ENCODE measurements at places on chromosomes 2 and 18. TPM values are rescaled to one million over a fixed set of nuclear protein-coding genes. Genes with fewer than 3 reads are reported as not detected.

- DNase-seq, result peak; percentile 57
Measured at GRCh38 chr2:135701442-135701841, 40.2 kb upstream of the UBXN4 start.

DNA sequence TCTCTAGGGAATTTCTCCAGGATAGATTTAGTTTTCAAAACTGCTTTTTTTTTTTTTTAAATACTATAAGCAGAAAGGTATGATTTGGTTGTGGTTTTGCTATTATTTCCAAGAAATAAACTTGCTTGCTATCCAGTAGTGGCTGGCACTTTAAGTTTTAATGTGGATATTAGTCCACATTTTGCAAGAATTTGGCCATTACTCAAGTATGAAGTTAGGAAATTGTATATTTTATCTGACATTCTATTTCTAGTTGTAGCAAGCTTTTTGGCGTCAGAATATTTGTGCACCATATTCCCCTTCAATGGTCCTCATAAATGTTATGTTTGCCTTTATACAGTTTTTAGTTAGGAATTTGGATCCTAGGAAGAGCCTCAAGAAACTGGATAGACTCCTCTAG, 226.3 kb downstream of the ZNF521 start:
- no peak for DNase-seq

DNA sequence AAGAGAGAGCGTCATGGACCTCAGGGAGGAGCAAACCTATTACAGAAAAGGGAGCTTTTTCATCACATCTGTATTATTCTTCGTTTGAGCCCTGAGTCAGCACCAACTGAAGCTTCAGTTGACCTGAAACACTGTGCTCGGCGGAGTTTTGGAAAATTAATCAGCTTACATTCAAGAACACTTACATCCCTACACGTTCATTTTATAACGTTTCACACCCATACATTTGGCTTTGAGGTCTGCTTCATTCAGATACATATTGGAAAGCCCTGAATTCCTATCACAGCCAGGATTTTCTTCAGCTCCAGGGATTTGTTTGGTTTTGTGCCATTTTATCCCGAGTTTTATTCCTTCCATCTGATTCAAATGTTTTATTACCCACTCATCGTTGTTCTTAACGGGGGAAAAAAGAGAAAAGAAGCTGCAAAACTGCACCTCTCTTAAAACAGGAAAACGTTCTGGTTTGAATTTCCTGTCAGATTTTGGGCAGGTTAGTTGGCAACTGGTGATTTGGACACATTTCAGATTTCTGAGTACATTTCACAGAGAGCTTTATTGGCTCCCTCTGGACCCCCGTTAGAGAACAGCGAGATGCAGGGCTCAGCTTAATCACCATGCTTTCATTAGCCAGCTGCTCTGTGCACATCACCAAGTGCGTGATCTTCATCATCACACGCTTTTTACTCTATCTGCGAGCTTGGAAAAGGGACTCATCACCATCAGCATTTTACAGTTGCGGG, 88.8 kb downstream of the CDC42EP3 start:
- DNase-seq, result no peak

- DNase-seq, result no peak
Measured at GRCh38 chr18:58894930-58895329, 30.3 kb downstream of the ZNF532 start.

GRCh38 chr2:151260573-151261230, 961 bp downstream of the RBM43 start:
- no peak for DNase-seq

DNA sequence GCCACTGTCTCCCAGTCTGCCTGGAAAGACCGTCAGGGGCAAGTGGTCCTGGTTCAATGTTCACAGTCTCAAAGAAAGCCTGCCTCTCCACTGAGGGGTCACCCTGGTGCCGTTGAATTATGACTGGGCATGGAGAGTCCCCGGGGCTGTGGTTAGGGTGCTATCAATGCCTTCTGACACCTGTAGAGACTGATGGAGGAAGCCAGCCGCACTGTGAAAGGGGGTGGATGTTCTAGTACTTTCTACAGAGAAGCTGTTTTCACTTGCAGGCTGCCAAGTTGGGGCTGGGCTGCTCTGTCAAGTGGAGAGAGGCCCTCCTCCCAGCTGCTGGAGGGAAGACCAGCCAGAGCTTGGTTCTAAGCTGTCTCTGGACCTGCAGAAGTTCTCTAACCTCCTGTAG, 80.5 kb downstream of the BCL2L11 start:
- no peak for DNase-seq

- DNase-seq, result no peak
Measured at GRCh38 chr2:197298609-197299008, 12.0 kb downstream of the ANKRD44 start.

DNA sequence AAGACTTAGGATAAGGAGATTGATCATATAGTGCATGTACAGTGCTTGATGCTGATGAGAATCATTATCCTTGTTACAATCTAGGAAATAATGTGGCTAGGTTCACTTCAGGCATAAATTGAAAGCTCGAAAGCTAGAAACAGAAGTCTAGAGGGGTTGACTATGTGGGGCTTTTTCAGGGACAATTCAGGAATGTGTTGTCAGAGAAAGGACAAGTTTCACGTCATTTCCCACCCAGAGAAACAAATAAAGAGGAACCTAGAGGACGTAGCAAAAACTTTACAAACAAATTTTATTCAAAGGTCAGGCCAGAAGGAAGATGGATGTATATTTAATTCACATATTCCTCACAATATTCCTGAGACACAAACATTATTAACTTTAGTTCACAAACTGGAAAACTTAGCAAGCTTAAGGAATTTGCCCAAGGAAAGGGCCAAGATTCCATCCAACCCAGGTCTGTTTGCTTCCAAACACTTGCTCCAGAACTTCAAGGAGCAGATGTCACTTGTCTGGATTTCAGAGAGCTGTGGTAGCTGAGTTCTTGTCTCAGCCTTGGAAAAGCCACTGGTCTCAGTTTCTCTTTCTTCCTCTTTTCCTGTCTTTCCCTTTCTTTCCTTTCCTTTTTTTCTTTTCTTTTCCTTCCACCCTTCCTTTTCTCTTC, 7.4 kb downstream of the CYRIA start:
- no peak for DNase-seq

- DNase-seq, result peak; percentile 95
Measured at GRCh38 chr2:69082430-69082997, 69.5 kb downstream of the ANTXR1 start.

- DNase-seq, result no peak
Measured at GRCh38 chr2:16785149-16785548, 119.5 kb upstream of the CYRIA start.

DNA sequence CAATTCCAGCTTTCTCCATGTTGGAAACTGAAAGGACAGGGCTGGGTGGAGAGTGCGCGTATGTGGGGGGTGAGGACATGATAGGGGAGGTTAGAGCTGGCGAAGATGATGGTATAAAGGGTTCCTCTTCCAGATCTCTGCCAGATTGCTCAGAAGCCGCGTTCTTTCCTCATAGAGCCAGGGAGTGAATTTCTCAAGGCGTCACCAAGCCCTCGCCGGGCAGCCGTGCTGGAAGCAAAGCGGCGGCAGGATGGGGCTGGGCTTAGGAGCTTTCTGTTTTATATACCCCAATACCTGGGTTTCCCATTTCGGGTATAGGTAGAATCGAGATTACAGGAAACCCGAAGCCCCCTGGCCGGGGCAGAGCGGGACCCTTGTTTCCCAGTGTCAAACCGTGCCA, 43.8 kb downstream of the DDX18 start:
- no peak for DNase-seq

DNA sequence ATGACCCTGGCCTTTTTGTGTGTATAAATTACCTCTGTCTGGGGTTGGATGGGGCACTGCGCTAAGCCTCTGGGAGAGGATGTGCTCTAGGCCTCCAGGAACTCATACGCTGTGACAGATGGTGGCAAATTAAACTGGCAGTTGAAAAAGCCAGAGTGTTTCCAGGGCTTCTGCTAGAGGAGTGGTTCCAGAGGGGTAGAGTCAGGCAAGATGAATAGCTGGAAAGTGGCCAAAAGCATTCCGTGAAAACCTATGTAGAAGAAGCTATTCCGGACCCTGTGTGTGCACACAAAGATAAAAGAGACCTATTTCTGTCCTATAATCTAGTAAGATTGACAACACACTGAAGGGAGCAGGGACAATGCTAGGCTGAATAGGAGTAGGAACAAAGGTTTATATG, 84.8 kb downstream of the ACTR3 start:
- no peak for DNase-seq

The PLB1 gene
- 1.3 TPM for total RNA-seq

The ADI1 gene
- 89.8 TPM for total RNA-seq

The PPP4R3B gene
- total RNA-seq, result 50.7 TPM

The TMEM17 gene
- 2.9 TPM for total RNA-seq

The GPC1 gene
- total RNA-seq, result 56.7 TPM

The SPHKAP gene
- not detected for total RNA-seq

The ZNF514 gene
- total RNA-seq, result 6.6 TPM

The LAMA1 gene
- not detected for total RNA-seq

All from PC-3 (cell line).